ENCODE measurements at places on chromosomes 6 and 20.

GRCh38 chr6:448296-449056, 56.9 kb downstream of the IRF4 start:
- no peak for DNase-seq

- DNase-seq = no peak
These were observed 1.1 kb downstream of the SAPCD1 start for GRCh38 chr6:31763619-31763940.

GRCh38 chr6:113476937-113477839, 380.0 kb upstream of the MARCKS start:
- DNase-seq = no peak

GRCh38 chr6:112330071-112330878, 16.9 kb upstream of the RFPL4B start:
- DNase-seq = no peak

GRCh38 chr6:36655085-36655724, 23.3 kb upstream of the CDKN1A start:
- no peak for DNase-seq

Data from T1000 (cell line).